ENCODE measurements at places on chromosomes 7 and 10.

GRCh38 chr7:140673774-140674155 lies 1.0 kb downstream of the ADCK2 start:
- DNase-seq = no peak

- DNase-seq = no peak
Observed at GRCh38 chr10:84908491-84908890, 580.1 kb downstream of the CCSER2 start.

GRCh38 chr10:89846786-89847185 lies 145.4 kb downstream of the KIF20B start:
- DNase-seq = no peak

- no peak for DNase-seq
Observed at GRCh38 chr7:15018981-15019380, 116.4 kb upstream of the DGKB start.

DNA sequence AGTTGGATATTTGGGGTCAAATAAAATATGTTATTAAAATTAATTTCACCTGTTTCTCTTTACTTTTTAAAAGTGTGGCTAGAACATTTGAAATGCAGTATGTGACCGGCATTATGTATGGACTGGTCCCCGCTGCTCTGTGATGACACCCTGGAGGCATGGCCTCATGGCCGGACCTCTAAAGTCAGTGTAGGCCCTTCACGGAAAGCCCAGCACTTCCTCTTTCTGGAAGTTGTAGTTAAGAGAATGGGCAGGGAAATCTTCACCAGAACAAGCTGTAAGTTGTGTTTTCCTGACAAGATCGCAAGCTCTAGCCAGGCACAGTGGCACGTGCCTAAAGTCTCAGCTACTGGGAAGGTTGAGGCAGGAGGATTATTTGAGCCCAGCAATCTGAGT lies 38.3 kb upstream of the SRGN start:
- no peak for DNase-seq
